GM04504 (cell line): ENCODE measurements at places on chromosomes 7 and 10.

DNA sequence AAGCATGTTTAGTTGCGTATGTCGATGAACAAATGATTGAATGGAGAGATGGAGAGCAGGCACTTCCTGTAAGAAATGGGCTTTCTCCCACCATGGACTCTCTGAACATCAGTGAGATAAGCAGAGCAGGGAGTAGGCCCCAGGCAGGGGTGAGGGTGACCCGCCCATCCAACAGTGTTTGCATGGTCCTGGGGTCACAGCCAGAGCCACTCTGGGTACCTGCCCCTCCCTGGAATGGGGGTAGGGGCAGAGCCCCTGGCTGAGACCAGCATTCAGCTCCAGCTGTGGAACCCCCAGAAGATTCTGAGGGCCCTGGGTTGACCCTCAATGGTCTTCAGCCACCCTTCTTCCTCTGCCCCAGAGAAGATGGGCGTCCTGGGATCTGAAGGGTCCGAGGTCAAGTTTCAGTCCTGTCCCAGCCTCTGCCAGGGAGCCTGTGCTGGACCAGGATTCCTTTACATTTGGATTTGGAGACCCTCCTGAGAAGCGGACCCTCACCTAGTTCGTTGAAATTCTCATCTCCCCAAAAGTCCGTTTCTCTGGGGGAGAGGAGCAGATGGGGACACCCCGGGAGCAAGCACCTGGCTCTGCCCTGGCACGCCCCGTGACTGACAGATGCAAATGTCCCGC lies 2.4 kb upstream of the FGF8 start:
- DNase-seq: no peak

DNA sequence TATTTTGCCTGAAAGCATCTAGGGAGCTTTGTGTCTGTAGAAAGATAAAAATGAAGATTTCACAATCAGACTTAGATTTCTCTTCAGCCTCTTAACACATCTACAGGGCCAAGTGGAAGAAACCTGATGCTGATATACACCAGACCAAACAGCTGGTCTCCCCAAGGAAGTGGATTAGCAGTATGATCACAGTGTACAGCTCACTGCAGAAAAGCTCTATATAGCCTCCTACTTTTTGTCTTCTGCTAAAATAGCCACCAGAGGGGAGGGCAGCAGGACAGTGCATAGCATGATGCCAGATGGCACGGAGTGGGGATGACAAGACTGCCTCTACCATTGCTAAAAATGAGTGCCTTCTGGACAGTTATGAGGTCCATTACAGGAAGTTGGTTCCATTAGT lies 16.0 kb downstream of the FAM13C start:
- no peak for DNase-seq

GRCh38 chr7:24572393-24572996 lies 757 bp upstream of the PALS2 start:
- peak; percentile 24 for DNase-seq

DNA sequence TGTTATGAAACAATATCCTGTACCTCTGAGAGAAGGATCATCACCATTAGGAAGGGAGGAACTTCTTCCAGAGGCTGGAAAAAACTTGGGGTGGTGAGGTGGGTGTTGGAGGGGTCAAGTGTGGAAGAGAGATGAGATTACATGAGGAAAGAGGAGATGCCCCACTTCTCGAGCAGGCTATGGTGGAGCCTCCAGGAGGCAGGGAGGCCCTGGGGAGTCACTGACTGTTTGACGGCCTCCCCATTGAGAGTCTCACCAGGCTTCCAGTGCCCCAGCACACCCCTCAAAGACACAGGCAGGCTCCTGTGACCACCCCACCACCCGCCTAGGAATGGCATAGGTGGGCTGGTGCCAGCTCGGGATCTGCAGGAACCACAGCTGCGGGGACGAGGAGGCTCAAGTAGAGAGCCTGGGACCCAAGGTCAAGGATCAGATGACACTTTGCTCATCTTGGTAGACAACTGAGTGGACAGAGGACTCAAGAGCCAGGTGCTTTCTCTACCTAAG lies 185.3 kb upstream of the GDF10 start:
- DNase-seq: no peak
